Activated CD4-positive, alpha-beta T cell treated with anti-CD3 and anti-CD28 coated beads for 36 hours (primary cell): ENCODE measurements at places on chromosomes 7 and 10. TPM values are rescaled to one million over a fixed set of nuclear protein-coding genes. Genes with fewer than 3 reads are reported as not detected.

The CDCA7L gene
- 86.9 TPM for total RNA-seq

GRCh38 chr10:69712342-69712741 lies 82.3 kb downstream of the FAM241B start:
- H3K4me3 ChIP-seq: no peak overlapping the region
- H3K4me1 ChIP-seq: no peaks in the 10 kb centered on the region
- no peak overlapping the region for H3K27ac ChIP-seq

GRCh38 chr10:124006526-124006925 lies 86.9 kb downstream of the CHST15 start:
- no peak overlapping the region for H3K27ac ChIP-seq
- no peak overlapping the region for H3K4me3 ChIP-seq
- H3K36me3 ChIP-seq: no peaks in the 10 kb centered on the region
- H3K27me3 ChIP-seq: no peaks in the 10 kb centered on the region

The MYL7 gene
- not detected for total RNA-seq

DNA sequence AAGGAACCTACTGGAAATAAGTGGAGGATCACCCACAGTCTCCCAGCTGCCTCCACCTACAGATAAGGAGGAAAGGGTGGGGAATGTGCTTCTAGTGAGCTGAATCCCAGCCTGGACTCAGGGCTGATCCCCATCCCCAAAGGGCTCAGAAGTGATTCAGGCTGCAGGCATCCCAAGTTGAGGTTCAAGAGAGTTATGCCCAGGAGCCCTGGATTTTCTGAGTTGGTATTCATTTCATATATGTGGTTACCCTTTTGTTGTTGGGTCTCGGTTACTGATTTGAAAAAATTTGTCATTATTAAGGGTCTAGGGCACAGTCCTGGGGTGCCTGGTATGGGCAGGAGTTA lies 30.0 kb upstream of the SRGN start:
- DNase-seq: no peak
- H3K27ac ChIP-seq: peak overlapping the region; percentile 82
- H3K4me3 ChIP-seq: no peak overlapping the region
- H3K4me1 ChIP-seq: peaks cover 57% of the 10 kb centered on the region

The FANK1 gene
- total RNA-seq: 1.0 TPM

The LLCFC1 gene
- total RNA-seq: not detected

DNA sequence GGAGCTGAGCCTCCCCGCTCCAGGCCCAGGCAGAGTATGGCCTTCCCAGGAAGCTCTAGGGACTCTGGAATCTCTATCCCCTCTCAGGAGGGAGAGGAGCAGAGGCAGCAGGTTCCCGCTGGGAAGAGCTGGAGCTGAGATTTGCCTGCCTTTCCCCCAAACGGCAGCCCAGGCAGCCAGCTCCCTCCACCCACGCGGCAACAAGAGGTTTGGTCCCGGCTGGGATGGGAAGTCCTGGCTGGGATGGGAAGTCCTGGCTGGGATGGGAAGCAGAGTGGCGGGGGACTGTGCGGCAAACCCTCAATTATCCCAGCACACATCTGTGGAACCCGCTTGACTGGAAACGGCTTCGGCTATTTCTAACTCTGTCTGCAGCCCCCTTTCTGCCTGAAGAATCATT lies 223.0 kb downstream of the ELFN1 start:
- H3K36me3 ChIP-seq: peaks cover 9% of the 10 kb centered on the region
- H3K4me3 ChIP-seq: no peak overlapping the region
- no peak overlapping the region for H3K27ac ChIP-seq
- H3K27me3 ChIP-seq: no peaks in the 10 kb centered on the region
- H3K4me1 ChIP-seq: peaks cover 15% of the 10 kb centered on the region
- DNase-seq: no peak

The IFIT1B gene
- not detected for total RNA-seq

- DNase-seq: peak; percentile 84
- H3K4me1 ChIP-seq: peaks cover 5% of the 10 kb centered on the region
- H3K27me3 ChIP-seq: peaks cover 13% of the 10 kb centered on the region
- peak within 1 kb of the TSS; percentile 32 for H3K4me3 ChIP-seq
- no peak within 1 kb of the TSS for H3K27ac ChIP-seq
Observed at GRCh38 chr10:133336577-133337369, at the start of gene CALY. Gene CALY (minus strand): TSS chr10:133336896. CDS start chr10:133328989, 7,907 bp downstream.
